ENCODE measurements at places on chromosomes 4 and X.

- no peak for DNase-seq
Measured at GRCh38 chr4:40251366-40251765, 54.5 kb downstream of the RHOH start.

DNA sequence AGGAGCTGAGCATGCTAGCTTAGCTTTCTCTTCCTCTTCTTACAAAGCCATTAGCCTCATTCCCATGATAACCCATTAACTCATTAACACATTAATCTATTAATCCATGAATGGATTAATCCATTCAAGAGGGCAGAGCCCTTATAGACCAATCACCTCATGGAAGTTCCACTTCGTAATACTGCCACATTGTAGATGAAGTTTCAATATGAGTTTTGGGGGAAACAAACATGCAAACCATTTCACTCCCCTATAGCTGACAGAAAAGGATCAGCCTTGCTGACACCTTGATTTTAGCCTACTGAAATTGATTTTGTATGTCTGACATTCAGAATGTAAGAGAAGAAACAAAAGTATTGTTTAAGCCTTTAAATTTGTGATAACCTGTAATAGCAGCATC is 251.8 kb upstream of the GALNTL6 start:
- no peak for DNase-seq

- DNase-seq, result no peak
Measured at GRCh38 chr4:87937523-87937922, 38.0 kb upstream of the SPP1 start.

DNA sequence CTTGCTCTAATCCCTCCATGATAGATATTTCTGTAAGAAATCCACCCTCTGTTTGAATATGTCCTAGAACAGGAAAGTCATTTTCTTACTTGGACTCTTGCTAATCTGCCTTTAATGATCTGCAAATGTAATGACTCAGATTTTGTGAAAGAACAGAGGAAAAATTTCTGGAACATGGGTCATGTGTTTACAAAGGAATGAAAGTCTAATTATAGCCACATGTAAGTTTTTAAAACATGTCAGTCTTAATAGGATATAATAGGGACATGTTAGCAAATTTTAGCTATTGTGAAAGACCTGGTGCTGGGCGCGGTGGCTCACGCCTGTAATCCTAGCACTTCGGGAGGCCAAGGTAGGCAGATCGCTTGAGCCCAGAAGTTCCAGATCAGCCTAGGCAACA is 47.6 kb downstream of the GRK4 start:
- DNase-seq, result peak; percentile 81

DNA sequence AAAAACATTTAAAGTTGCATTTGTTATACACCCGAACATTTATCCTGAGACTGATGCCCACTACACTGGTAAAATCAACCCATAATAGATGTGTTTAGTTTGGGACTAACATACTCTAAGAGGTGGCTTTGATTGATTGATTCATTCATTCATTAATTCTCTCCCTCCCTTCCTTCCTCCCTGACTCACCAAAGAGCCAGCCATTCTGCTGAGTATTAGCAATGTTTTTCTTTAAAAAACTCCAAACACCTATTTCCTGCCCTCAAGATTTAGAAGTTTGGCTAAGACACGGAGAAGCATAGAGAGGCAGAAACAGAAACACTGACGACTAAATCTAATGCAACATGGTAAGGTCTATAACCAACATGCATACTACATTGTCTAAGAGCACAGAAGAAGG is 88.9 kb downstream of the RASL11B start:
- no peak for DNase-seq

GRCh38 chrX:150870487-150871340 is 27.8 kb downstream of the CD99L2 start:
- no peak for DNase-seq

GRCh38 chr4:92050875-92051274 is 252.9 kb upstream of the GRID2 start:
- DNase-seq, result no peak

DNA sequence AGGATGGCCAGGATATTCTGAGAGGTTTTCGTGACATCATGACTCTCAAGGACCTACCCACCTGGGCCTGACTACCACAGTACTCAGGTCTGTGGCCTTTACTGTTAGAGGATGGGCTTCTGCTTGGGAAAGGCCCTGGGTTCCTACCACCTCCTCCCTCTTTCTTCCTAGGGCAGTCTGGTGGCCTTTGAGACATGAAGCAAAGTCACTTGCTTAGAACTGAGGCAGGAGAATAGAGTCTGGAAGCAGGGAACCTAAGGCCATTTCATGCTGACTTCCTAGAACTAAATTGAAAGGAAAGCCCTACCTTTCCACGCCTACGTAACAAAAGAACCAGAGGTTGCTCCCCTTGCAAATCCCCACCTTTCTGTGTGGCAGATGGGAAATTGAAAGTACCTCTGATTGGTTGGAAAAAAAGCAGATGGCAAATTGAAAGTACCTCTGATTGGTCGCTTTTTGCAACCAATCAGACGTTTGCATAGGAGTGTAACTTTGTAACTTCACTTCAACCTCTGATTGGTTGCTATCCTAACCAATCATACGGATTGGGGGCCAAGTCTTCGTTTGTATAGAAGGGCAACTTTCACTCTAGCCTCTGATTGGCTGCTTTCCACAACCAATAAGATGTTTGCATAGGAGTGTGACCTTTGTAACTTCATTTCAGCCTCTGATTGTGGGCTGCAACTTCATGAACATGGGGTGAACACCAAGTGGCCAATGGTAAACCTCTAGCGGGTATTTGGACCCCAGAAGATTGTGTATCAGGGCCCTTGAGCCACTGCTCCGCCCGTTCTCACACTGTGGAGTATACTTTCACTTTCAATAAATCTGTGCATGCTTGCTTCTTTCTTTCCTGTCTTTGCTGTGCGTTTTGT is 9.9 kb upstream of the AKAP14 start:
- no peak for DNase-seq

DNA sequence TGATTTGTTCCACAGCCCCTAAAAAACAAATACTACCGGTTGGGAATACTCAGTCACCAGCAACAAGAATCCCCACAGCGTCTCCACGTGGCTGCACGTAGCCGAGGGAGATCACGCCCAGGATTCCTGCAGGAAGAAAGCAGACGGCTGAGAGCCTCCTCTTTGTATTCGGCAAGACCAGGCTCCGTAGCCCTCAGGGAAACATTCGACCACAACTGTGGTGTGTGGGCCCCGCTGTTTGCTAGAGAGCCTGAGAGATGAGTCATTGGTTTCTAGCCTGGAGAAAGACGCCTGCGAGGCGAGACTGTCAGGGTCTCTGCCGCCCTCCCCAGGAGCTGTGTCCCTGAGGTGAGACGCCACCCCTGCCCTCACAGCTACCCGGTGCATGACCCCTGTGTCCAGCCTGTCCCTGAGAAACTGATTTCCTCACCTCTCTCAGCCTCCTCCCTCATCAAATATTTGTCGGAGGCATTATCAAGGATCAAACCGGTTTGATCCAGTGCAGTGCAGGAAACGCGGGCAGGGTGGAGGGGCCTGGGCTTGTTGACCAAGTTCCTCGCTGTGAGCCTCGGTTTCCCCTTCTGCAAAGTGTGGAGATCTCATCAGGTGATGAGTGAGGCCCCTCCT is 4.7 kb upstream of the S100P start:
- peak; percentile 78 for DNase-seq
